ENCODE measurements at places on chromosomes 6 and 20.

DNA sequence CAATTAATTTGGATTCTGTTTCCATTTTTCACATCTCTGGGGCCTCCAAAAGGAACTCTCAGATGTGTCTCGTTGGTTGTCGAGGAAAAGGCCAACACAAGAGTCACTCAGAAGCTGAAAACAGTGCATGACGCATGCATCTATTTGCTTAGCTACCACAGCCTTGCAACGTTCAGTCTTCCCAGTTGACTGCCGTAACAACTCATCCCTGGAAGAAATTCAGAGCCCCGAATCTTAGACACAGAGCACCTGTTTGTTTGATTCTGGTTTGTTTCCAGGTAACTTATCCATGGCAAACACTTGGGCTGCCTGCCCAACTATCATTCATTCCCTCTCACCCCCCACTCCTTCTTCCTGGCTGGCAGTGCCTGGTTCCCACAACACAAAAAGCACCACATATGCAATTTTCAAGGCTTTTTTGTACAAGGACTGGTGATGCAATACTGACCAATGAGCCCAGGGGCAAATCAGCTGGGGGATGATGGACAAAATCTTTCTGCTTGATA lies 60.5 kb downstream of the ZMYND8 start:
- DNase-seq = peak; percentile 39

GRCh38 chr6:108782179-108783041 lies 65.8 kb upstream of the ARMC2 start:
- DNase-seq = peak; percentile 90

DNA sequence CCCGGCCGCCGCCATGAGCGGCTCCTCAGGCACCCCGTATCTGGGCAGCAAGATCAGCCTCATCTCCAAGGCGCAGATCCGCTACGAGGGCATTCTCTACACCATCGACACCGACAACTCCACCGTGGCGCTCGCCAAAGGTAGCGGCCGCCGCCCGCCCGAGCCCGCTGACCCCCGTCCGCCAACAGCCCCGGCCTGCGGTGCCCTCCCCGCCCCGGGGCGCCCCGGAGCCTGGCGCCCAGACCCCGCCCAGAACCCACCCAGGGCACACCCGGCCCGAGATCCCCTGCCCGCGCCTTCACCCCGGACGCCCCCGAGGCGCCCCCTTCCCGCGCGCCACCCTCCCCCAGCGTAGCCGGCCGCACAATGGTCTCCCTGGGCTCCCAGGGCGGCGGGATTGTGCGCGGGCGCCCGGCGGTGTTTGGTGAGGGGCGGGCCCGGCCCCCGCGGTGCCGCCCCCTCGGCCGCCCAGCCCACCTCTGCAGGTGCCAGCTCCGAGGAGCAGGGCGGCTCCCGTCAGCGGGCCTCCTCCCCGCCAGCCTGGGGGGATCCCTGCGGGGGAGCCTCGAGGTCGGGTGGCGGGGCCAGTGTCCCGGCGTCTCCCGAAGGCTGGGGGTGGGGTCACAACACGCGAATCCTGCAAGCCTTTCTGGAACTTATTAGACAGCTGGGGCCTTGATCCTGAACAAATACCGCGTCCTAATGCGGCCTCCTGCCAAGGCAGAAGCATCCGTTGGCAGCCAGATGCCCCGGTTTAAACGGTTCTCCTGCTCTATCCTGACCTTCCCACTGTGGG lies 577 bp downstream of the LSM14B start:
- no peak for DNase-seq

- DNase-seq = no peak
Measured at GRCh38 chr6:29647927-29648642, 8.8 kb upstream of the MOG start.

DNA sequence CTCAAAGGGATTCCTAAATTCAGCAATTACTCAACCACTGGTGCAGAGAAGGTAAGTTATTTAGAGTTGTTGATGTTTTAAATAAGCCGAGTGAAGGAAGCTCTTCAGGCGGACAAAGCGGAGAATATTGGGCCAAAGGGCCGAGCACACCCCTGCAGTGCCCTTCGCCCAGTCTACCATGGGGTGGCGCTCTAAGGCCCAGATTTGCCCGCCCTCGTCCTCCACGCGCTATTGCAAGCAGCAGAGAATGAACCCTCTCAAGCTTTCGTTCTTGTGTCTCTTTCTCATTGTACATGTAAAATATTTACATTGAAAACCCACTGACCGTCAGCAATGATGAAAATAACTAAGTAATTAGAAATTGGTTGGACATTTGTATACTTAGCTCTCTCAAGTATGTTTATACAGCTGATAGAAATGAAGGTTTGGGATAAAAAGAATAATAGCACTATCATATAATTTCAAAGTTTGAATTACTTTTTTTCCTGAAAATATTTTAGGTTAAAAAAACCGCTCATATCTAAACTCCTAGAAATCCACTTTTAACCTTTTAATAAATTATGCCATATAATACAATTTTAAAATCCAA lies 195.0 kb upstream of the CEP162 start:
- DNase-seq = no peak

DNA sequence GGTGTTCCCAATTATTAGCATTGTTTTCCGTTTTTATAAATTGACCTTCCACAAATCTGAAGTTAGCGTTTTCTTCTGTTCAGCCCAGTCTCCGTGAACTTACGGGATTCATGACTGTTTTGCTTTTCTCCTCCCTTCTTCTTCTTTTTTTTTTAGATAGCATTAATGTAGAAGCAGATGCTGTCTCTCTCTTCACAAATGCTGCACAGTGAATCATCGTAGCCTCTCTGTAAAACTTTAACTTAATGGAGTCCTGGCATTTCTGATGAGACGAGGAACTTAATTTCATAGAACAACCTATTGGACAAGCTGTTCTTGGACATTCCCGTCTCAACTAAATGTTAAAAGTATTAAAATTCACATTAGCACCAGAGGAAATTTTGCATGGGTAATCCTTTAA lies 138.0 kb upstream of the EEF1E1 start:
- DNase-seq = no peak

GRCh38 chr6:40479706-40480105 lies 107.5 kb downstream of the LRFN2 start:
- DNase-seq = no peak

- no peak for DNase-seq
Measured at GRCh38 chr6:51152594-51152993, 333.9 kb downstream of the TFAP2B start.

DNA sequence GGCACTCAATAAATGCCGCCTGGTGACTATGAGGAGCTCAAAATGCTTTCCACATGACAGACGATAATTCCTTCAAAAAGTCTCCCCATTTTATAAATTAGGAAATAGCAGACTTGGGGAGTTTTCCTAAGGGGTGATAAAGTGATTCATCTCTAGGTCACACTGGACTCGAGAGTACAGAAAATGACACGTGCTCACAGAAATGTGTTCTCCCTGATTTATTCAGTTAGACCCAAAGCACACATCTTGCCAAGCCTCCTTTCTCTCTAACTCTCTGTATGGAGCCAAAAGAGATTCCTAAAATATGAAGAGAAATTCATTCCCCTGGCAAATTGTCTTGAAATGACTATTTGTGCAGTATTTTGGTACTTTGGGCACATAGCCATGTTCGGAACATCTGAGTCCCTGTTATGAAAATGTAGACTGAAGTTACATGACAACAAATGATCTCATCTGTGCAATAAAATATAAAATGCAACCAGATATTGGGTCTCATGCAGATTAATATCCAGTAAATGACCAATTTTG lies 381.1 kb downstream of the TFAP2B start:
- DNase-seq = no peak

- DNase-seq = no peak
Measured at GRCh38 chr6:157538168-157538567, 157.2 kb downstream of the ZDHHC14 start.

DNA sequence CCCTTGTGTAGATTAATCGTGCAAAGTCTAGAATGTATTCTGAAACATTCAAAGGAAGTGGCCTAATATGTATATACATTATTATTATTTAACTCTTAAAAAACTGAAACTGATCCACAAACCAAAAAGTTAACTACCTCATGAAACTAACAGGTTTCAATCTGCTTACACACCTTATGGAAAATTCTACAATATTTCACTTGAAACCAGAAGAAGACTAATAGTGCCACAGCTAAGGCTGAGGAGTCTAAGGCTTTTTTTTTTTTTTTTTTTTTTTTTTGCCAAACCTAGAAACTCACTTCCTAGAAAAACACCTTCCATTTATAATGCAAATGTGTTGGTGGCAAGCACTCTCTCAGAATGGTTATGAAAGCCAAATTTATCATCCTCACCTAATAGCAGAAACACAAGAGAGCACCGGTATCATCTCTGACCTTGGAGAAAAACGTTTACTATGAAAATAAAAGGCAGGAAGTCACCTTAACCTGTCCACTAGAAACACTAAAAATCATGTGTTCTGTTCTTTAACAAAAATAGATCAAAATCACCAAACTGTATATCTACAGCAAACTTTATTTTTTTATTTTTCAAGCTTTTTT lies 586.1 kb downstream of the FRK start:
- DNase-seq = no peak

GRCh38 chr20:1431158-1431557 lies 35.5 kb downstream of the NSFL1C start:
- no peak for DNase-seq

DNA sequence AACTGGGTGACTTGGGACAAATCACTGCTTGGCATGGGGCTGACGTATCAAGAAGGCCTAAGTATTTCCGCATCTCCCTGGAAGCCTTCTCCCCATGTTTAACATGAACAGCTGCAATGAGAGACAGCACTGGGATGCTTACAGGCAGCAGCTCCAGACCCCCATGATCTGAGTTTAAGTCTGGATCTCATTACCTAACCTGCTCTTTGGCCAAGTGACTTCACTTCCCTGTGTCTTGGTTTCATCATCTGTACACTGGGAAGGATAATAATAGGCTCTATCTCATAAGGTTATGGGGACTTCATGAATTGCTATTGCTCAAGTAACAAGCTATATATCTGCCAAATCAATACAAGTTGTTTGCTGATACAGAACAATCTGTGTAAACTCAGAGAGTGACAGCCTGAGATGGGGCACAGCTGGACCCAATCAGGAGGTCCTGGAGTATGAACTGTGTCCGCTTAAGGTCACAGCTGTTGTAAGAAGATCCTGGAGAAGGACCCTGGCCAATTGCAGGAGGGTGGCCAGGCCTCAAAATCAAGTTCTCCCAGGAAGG lies 56.0 kb downstream of the TGM2 start:
- DNase-seq = no peak

GRCh38 chr20:21100578-21101452 lies 5.3 kb downstream of the LINC00237 start:
- DNase-seq = no peak

DNA sequence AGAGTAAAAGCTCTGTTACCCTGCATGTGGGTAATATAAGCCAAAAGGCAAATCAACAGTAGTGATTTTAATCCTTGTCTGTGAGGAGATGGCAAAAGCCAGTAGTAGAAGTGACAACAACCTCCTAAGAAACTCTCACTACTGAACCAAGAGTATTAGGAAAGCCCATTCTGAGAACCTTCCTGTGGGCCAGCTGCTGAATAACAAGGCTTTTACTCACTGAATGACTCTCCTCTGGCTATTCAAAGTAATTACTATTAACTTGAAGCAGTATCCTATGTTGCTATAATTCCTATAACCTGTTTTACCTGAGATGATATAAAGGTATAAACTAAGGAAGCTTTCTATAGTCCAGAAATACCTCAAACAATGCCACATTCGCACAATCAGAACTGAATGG lies 55.1 kb downstream of the CHD6 start:
- DNase-seq = no peak

DNA sequence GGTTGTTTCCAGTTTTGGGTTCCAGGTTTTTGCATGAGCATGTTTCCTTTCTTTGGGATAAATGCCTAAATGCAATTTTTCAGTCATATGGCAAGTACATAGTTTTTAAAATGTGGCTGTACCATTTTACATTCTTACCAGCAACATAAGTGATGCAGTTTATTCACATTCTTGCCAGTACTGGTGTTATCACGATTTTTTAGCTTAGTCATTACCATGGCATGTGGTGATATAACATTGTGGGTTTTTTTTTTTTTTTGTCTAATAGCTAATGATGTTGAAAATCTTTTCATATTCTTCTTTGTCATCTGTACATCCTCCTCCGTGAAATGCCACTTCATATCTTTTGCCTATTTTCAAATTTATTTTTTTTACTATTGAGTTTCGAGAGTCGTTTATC lies 2.9 kb upstream of the TDRD6 start:
- DNase-seq = no peak

- DNase-seq = peak; percentile 80
Measured at GRCh38 chr20:36744764-36745191, 1.1 kb downstream of the NDRG3 start.

GRCh38 chr20:53287357-53288042 lies 306.1 kb downstream of the ZNF217 start:
- no peak for DNase-seq

GRCh38 chr20:59221707-59222252 lies 58.2 kb downstream of the ZNF831 start:
- no peak for DNase-seq

GRCh38 chr20:40192529-40192928 lies 496.5 kb downstream of the MAFB start:
- no peak for DNase-seq

- DNase-seq = no peak
Measured at GRCh38 chr6:21665392-21666200, 72.0 kb downstream of the SOX4 start.

DNA sequence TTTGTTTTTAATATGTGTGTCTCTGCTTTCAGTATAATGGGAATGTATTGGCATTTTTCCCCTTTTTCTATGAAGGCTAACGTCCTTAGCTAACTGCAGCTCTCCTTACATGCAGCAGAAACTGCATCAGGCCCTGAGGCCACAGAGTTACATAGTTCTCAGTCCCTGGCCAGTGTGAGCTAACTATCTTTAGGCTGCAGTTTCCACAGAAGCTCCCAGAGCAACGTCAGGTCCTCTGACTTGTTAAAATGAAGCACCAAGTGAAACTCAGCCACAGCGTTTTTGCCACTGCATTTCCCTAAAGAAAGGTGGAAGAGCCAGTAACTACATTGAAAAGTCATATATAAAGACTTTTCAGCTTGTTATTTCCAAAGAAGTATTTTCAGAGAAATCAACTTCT lies 244.7 kb downstream of the CBLN4 start:
- no peak for DNase-seq

DNA sequence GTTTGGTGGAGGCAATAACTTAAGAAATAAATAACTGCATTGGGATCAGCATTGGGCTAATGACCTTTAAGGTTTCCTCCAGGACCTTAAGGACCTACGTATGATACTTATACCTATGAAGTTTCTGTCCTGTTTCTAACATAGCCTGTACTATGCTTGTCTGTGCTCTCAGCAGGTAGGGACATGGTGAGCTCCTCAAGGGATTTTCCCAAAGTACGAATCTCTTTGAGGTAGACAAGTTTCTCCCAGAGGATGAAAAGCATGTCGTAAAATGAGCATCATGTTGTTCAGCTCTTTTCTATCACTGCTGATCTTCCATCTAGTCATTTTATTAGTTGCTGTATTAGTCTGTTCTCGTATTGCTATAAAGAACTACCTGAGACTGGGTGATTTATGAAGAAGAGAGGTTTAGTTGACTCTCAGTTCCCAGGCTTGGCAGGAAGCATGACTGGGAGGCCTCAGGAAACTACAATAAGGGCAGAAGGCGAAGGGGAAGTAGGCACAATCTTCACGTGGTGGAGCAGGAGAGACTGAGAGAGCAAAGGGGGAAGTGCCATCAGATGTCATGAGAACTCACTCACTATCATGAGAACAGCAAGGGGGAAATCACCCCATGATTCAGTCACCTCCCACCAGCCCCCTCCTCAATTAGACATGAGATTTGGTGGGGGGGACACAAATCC lies 77.8 kb upstream of the TGM3 start:
- DNase-seq = no peak

GRCh38 chr6:166573511-166574216 lies 12.8 kb downstream of the RAMACL start:
- no peak for DNase-seq
